ENCODE measurements at places on chromosomes 5 and 9.

- no peak for DNase-seq
These were observed 163.7 kb downstream of the COL23A1 start for GRCh38 chr5:178426326-178427130.

DNA sequence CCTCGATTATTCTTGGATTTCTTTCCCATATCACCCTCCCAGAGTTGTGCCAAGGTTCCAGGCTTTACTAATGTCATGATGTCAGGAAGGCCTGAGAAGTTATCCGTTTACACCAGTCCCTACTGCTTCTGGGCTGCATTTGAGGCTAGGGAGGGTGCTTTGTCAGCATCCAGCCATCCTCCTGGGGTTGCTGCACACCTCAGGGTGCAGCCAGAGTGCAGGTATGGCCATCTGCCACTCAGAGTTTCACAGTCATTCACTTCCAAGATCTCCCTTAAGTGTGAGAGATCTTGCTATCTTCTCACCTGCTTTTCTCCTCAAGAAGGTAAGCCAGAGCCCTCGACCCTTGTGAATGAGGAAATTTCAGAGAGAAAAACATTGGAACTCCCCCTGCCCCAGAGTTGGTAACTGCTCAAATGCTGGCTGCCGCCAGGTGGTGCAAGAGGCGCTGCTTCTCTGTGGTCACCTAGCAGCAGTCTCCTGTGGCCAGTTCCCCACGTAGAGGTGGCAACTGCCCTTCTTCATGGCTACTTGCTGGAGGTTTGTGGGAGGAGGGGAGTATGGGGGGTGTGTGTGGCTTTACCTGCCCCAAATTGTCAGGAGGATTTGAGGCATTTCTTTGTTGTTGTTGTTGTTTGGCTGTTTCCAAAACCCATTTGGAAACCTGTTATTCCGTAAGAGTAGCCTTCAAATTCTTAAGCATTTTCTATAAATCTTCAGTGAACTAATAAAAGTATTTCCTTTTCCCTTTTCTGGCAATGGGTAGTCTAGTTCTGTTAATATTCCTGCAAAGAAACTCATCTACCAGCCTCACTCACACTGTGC lies 259.6 kb upstream of the DMRT1 start:
- DNase-seq, result no peak

- DNase-seq, result no peak
These were observed 32.1 kb upstream of the ADRB2 start for GRCh38 chr5:148794275-148794674.

GRCh38 chr9:111969061-111969460 lies 72.4 kb downstream of the UGCG start:
- no peak for DNase-seq

GRCh38 chr5:177372910-177373309 lies 11.3 kb upstream of the SLC34A1 start:
- DNase-seq, result no peak

GRCh38 chr5:135430135-135430437 lies 17.1 kb downstream of the DCANP1 start:
- no peak for DNase-seq

- DNase-seq, result no peak
These were observed 795.7 kb upstream of the ACO1 start for GRCh38 chr9:31588756-31589155.

DNA sequence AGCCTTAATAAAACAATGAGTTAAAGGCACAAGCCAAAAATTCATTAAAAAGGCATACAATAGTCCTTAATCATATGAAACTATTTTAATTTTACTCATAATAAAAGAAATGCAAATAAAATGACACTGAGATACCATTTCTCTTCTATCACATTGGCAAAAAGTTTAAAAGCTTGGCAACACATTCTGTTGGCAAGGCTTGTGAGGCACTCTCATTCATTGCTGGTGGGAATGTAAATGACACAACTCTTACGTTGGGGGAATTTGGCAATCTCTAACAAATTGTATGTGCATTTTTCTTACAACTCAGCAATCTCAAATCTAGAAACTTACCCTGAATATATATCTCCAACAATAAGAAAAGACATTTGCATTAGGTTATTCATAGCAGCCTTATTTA lies 111.6 kb downstream of the PRELID2 start:
- DNase-seq, result no peak

GRCh38 chr9:112179816-112180215 lies 4.7 kb upstream of the SUSD1 start:
- no peak for DNase-seq

DNA sequence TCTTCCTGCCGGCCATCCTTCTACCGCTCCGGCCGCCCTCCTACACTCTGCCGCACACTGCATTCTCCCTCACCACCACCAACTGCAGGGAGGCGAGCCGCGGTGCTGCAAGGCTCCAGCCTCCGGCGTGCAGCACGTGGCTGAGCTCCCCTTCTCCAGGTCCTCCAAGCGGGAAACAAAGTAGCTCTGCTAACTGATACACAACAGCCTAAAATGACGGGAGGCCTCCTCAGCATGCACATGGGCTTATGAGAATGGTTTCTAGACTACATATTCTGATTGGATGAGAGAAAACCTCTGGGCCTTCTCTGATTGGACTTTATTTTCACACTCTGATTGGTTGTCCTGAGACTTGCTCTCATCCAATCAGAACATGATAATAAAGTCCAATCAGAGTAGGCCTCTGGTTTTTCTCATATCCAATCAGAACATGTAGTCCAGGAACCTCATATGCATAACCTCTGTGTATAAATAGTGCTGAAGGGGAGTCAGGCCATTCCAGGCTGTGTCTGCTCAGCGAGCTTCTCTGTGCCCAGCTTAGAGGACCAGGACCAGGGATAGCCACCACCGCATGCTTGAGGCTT lies 27.0 kb upstream of the ZNF354B start:
- DNase-seq, result no peak

GRCh38 chr5:6498968-6499367 lies 50.3 kb downstream of the UBE2QL1 start:
- DNase-seq, result no peak

DNA sequence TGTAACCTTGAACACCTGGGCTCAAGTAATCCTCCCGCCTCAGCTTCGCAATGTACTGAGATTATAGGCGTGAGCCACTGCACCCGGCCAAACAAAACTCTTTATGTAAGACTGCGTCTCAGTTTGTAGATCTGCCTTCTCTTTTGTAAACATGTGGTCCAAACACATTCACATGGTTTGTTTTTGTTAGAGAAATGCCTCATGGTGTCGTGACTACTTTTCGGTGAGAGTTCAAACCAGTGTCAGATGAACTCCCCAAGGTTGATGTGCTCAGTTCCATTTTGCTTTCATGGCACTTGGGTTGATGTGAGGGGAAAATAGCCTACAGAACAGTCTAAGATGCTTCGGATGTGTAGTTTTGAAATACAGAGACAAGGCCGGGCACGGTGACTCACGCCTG lies 231.6 kb downstream of the GOLPH3 start:
- no peak for DNase-seq

DNA sequence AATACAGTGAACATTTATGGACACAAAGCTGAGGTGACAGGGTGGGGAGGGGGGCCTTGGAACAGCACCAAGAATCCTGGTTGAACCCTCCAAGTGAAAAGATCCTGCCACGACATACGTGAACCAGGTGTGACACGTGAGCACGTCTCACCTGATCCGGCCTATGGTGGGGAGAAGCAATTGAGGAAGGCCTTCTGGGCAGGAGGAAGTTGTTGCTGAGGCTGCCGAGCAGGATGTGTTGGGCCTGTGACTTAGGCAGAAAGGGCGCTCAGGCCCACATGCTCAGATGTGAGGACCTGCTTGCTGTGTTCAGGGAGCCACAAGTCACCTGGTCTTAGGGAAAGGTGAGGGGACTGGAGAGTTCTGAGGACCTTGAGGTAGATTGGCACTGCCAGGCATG lies 2.5 kb upstream of the MAPK9 start:
- no peak for DNase-seq

GRCh38 chr5:134584662-134585061 lies 48.0 kb downstream of the SAR1B start:
- no peak for DNase-seq

DNA sequence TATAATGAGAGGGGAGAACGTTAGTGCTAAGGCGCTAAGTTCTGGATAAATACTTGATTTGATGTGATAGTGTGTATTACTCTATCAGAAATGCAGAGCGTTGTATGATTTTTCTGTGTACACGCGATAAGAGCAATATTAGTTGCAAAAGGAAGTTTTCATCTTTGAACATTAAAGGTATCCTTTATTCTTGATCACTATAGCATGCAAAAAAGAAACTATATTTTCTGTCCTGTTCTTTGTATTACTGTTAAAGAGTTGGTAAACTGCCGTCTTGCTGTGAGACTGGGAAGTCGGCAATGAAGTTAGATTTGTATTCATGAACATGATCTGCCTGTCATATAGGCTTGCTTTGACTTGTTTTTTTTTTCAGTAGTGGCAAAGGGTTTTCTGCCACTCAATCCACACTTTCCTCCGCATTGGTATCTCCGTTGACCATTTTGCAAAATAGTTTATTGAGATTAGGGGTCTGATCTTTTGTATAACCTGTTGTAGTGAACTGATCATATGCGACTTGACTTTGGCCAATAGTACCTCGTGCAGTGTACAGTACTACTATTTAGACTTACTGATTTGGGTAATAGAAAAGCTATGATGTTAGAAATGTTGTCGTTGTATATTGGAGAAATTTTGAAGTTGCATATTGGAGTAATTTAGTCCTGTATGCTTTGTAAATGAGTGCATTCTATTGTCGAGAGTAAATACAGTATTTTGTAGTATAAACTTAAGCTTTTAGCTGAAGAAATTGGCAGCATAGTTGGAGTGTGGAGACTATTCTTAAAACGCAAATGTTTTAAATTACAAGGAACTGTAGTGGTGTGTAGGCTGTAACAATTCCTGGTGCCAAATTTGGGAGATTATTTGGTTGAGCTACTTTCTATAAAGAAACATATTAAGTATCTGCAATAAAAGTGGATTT lies 1.7 kb downstream of the DENND4C start:
- DNase-seq, result no peak

- no peak for DNase-seq
These were observed 154.1 kb upstream of the PAPPA start for GRCh38 chr9:115999498-115999897.

DNA sequence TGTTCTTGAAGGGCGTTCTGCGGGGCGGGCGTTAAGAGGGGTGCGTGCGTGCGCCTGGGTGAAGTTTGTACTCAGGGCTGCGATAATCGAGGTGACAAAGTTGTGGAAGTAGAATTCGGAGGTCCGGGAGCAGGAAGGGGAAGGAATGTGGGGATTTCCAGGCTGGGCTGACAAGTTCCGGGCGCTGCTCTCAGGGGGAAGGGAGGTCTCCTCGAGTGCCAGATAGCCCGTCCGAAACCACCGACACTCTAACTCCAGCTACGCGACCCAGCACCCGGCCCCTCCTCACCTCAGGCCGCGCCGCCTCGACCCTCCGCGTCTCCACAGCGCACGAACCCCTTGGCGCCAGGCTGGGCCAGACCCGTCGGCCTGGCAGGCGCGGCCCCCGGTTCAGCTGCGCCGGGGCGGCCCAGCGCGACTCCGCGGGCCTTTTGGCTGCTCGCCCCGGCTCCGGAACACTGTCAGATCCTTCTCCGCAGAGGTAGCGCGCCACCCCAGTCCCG lies at the start of gene IL6ST:
TSS of gene IL6ST (minus strand) at position 469 of the 503 bp plus-strand sequence. CDS start 18,685 bp downstream, outside the sequence.
- peak; percentile 83 for DNase-seq

DNA sequence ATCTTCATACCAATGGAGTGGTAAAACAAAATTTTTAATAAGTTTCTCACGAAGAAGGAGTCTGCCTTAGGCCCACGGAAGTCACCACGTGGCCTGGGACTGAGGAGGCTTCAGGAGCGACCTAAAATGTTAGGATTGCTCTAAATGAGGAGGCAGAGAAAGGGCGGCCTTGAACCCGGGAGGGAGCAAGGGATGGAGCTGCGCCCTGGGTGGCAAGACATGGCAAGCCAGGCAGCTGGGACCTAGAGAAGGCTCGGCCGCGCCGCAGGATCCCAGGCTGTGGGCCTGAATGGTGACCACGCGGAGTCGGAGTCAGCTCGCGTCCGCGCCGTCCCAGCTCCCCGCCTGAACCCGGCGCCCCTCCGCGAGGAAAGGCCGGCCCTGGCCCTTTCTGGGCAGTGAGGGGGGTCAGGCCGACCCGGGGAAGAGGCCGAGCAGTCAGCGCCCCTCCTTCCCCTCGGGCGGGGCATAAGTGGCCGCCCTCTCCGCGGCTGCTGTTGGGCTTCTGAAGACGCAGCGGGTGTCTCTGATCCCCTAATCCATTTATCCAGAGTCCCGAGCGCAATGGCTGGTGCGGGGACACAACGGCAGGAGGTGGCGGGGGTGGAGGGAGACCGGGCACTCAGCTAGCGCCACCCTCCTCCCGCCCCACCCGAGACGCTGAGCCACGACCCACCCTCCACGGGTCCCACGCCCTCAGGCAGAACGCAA lies 10.6 kb downstream of the IRX1 start:
- DNase-seq, result no peak

- DNase-seq, result peak; percentile 77
These were observed 19.1 kb upstream of the JADE2 start for GRCh38 chr5:134506054-134507039.

DNA sequence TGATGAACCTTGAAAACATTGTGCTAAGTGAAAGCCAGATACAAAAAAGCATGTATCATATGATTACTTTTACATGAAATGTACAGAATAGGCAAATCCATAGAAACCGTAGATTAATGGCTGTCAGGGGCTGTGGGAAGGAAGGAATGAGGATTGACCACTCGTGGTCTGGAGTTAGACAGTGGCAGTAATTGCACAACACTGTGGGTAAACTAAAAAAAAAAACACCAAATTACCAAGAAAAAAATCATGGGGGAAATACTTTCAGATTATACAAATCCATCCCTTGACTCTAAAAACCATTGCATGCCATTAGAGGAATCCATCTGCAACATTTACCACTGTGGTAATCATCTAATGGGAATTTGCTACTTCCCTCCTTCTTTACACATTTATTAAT lies 140.0 kb downstream of the SIL1 start:
- no peak for DNase-seq

DNA sequence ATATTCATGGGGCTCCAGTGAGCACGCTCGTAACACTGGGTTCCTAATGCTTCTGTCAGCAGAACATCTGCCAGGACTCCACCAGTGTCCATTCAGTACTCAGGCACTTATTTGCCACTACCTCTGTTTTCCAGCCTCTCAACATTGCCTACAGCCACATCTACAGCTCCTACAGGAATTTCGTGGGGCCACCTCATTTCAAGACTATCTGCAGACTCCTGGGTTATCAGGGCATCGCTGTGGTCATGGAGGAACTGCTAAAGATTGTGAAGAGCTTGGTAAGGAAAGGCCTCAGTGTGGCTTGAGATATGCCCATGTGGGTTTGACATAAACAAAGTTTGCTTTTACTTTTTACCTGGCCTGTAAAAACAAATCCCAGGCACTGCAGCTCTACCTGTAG lies 92.9 kb downstream of the CYFIP2 start:
- no peak for DNase-seq

DNA sequence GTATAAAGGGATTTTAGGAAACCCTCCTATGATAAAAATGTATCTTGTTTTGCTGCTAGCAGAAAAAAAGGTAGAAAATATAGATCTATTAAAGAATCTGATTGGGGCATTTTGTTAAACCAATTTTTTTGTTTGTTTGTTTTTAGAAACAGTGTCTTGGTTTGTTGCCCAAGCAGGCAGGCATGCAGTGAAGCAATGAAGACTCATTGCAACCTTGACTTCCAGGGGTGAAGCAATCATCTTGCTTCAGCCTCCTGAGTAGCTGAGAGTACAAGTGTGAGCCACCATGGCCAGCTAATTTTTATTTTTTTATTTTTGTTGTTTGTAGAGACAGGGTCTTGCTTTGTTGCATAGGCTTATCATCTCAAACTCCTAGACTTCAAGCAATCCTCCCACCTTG lies 755.8 kb upstream of the EDIL3 start:
- DNase-seq, result no peak

GRCh38 chr9:28999806-29000205 lies 1426.5 kb upstream of the C9orf72 start:
- DNase-seq, result no peak
